ENCODE measurements at places on chromosomes 2 and 18.
A peak's percentile ranks its signal among the peaks of the same experiment; 100 is the strongest.

DNA sequence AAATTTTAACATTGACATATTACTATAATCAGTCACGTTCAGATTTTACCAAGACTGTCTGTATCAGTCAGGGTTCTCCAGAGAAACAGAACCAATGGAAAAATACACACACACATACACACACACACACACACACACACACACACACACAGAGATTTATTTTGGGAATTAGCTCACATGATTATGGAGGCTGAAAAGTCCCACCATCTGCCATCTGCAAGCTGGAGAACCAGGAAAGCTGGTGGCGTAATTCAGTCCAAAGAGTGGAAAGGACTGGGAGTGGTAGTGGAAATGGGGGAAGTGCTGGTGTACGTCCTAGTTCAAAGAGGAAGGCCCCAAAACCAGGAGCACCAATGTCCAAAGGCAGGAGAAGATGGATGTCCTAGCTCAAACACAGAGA lies 166.4 kb downstream of the AKAIN1 start:
- no peak for DNase-seq

- DNase-seq, result no peak
Measured at GRCh38 chr2:18701546-18701945, 112.2 kb upstream of the NT5C1B start.

- no peak for DNase-seq
Measured at GRCh38 chr2:73269686-73270465, 14.4 kb downstream of the FBXO41 start.

- DNase-seq, result no peak
Measured at GRCh38 chr2:60934165-60934722, 52.9 kb downstream of the REL start.

- no peak for DNase-seq
Measured at GRCh38 chr2:232872826-232873225, 2.8 kb downstream of the SNORC start.

- no peak for DNase-seq
Measured at GRCh38 chr2:61715506-61715905, 138.4 kb downstream of the FAM161A start.

GRCh38 chr2:68100189-68100588 lies 37.4 kb upstream of the C1D start:
- no peak for DNase-seq

GRCh38 chr2:29662861-29663260 lies 258.5 kb downstream of the ALK start:
- no peak for DNase-seq

- no peak for DNase-seq
Measured at GRCh38 chr2:98063291-98063854, 23.6 kb upstream of the VWA3B start.

- DNase-seq, result no peak
Measured at GRCh38 chr2:119011910-119012209, 69.9 kb downstream of the MARCO start.

DNA sequence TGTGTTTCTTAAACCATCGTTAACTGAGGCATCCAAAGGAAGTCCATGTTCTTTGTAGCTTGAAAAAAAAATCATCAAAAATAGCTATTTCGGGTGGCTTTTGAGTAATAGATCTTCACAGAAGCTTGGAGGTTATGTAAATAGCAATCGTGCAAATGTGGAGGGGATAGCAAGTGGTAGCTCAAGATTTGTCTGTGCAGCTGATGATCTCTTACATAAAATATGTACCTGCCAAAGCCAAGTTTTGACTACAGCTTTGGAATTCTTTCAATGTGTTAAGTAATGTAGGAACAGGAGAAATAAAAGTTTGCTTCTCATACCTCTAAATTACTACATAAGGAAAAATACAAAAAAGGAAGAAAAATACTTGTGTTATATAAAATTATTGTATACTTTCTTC lies 1432.0 kb downstream of the DPP10 start:
- no peak for DNase-seq

GRCh38 chr18:76640438-76640837 lies 145.4 kb upstream of the ZNF516 start:
- no peak for DNase-seq

GRCh38 chr2:230865766-230866755 lies 1.3 kb downstream of the ITM2C start:
- DNase-seq, result peak; percentile 47

GRCh38 chr2:234395891-234396420 lies 100.9 kb downstream of the ARL4C start:
- no peak for DNase-seq

DNA sequence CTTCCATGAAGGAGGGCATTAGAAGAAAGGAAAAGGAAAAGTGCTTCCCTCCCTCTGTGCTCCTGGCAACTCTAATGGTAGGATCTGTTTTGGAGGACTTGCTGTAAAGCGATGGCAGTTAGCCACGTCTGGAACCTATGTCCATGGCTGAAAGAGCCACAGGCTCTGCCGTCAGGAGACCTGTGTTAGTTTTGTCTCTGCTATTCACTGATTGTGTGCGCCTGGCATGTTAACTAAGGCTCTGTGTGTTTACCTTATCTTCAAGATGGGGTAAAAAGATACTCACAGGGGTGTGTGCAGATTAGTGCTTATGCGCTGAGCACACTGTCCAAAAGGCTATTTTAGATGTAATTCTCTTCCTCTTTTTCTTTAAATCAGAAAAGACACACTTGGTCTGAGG lies 109.8 kb upstream of the LTBP1 start:
- no peak for DNase-seq

DNA sequence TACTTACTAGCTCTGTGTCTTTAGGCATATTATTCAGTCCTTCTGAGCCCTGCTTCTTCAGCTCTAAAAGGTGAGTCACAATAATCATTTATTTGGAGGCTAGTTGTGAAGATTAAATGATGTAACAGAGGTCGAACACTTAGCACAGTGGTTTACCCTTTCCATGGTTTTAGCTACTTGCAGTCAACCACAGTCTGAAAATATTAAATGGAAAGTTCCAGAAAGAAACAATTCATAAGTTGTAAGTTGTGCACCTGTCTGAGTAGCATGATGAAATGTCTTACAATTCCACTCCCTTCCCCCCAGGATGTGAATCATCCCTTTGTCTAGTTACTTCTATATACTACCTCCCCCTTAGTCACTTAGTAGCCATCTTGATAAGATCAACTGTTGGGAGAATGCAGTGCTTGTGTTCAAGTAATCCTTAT lies 217.6 kb upstream of the THUMPD2 start:
- no peak for DNase-seq

- DNase-seq, result no peak
Measured at GRCh38 chr2:178043266-178043665, 29.3 kb downstream of the PDE11A start.

- no peak for DNase-seq
Measured at GRCh38 chr2:6423157-6423556, 442.6 kb downstream of the CMPK2 start.

DNA sequence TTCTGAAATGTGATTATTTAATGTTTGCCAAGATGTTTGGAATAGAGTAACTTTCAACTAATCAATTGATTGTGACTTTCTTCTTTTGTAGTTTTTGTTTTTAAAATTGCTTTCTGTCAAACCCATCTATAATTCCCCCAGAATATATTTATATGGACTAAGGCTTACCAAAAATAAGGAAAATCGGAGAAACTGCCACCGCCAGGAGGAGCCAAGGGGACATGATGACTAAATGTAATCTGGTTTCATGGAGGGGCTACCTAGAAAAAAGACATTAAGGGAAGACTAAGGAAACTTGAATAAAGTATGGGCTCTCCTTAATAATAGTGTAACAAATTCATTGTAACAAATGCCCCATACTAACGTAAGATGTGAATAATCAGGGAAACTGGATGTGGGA lies 19.5 kb downstream of the BOLA3 start:
- DNase-seq, result no peak

- peak; percentile 73 for DNase-seq
Measured at GRCh38 chr2:29115797-29116781, 874 bp downstream of the CLIP4 start.

- no peak for DNase-seq
Measured at GRCh38 chr2:238727585-238728329, 120.1 kb upstream of the TWIST2 start.

DNA sequence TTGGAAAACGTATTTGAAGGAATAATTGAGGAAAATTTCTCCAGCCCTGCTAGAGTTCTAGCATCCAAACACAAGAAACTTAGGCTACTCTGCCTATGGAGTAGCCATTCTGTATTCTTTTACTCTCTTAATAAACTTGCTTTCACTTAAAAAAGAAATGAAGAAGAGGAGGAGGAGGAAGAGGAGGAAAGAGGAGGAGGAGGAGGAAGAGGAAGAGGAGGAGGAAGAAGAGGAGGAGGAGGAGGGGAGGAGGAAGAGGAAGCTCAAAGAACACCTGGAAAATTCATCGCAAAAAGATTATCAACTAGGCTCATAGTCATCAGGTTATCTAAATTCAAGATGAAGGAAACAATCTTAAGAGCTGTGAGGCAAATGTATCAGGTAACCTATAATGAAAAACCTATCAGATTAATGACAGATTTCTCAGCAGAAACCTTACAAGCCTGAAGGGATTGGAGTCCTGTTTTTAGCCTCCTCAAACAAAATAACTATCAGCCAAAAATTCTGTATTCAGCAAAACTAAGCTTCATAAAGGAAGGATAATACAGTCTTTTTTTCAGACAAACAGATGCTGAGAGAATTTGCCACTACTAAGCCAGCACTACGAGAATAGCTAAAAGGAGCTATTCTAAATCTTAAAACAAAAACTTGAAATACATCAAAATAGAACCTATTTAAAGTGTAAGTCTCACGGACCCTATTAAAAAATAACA lies 56.2 kb upstream of the DSC1 start:
- DNase-seq, result no peak

DNA sequence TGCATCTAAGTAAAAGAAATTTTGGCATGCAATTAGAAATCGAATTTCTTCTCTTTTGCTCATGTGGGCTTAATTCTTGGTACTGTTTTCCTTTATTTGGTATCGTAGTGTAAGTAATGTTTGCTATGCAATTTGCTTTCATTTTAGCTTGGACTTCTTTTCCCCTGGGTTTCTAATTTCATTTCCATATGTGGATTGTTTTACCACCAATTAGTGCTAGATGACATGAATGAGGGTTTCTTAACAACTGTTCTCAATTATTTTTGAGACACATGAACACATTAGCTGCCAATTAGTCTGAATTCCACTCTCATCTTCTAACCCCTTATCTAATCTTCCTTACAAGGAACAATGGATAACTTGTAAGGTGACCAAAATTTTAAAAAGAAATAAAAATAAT lies 1047.2 kb upstream of the PIK3C3 start:
- DNase-seq, result no peak

GRCh38 chr18:50982802-50983179 lies 15.0 kb downstream of the ELAC1 start:
- DNase-seq, result no peak

- no peak for DNase-seq
Measured at GRCh38 chr2:28276807-28277206, 115.9 kb upstream of the FOSL2 start.

DNA sequence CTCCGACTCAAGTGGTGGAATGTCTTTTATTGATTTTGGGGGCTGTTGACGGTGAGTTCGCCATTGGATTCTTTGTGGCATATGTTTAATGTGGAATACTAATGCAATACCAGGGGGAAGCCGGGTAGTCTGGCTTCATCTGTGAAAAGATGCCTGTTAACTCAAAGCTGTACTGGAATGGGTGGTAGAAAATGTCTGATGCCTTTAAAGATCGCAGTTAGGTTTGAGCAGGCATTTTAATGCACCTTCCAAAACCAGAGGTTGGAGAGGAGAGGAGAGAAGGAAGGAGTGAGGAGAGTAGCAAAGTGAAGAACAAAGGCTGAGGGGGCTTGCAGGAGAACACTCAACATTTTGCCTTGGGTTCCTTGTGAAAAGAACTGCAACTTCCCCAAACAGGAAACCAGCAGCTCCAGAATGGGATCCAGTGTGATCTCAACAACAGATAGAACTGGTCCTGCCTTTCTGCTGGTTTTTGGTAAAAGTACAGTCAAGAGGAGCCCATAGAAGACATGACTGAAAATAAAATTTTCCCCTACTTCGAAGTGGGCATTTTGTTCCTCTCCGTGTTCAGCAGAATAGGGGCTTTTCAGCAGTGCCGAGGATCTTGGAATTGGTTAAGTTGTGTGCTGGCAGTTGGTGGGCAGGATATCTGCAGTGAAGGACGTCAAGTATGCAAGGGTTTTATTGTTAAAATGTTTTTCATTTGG lies 1.5 kb downstream of the ZNF532 start:
- DNase-seq, result no peak

GRCh38 chr2:74441690-74442482 lies at the start of gene RTKN:
RTKN (minus strand) TSS chr2:74441937; CDS start chr2:74441816, 121 bp downstream.
- DNase-seq, result peak; percentile 40

DNA sequence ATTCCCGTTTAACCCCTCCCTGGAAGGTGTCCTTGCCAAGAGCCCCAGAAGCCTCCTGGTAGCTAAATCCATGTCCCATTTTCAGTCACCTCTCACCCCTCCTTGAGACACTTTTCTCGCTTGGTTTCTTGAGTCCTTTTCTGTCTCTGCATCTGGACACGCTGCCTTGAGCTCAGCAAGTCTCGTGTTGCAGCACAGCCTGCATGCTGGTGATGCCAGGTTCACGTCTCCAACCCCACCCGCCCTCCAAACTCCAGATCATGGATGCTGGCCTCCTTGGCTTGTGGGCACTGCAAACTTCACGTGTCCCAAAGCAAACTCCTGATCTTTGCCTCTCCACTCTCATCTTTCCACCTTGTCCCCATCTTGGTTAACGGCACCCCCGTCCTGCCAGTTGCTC lies 39.3 kb downstream of the CENPO start:
- no peak for DNase-seq

DNA sequence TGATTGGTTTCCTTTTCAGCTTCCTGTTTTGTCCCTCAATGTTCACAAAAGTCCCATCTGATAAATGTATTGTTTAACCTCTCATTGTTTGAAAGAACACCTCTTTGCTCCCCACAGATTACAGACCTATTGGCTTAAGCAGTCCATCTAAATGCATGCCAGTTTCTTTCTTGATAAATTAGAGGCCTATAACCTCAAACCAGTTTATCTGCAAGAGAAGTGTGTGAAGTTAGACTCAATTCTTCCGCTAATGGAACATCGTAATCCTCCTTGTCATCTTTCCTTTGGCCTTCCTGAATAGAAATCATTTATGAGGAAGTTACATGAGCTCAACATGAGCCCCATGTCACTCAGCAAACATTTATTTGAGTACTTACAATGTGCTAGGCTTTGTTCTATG lies 74.0 kb downstream of the FRZB start:
- no peak for DNase-seq

GRCh38 chr2:40872580-40872979 lies 420.7 kb upstream of the SLC8A1 start:
- DNase-seq, result no peak
